ENCODE measurements at places on chromosomes 1 and 21.

DNA sequence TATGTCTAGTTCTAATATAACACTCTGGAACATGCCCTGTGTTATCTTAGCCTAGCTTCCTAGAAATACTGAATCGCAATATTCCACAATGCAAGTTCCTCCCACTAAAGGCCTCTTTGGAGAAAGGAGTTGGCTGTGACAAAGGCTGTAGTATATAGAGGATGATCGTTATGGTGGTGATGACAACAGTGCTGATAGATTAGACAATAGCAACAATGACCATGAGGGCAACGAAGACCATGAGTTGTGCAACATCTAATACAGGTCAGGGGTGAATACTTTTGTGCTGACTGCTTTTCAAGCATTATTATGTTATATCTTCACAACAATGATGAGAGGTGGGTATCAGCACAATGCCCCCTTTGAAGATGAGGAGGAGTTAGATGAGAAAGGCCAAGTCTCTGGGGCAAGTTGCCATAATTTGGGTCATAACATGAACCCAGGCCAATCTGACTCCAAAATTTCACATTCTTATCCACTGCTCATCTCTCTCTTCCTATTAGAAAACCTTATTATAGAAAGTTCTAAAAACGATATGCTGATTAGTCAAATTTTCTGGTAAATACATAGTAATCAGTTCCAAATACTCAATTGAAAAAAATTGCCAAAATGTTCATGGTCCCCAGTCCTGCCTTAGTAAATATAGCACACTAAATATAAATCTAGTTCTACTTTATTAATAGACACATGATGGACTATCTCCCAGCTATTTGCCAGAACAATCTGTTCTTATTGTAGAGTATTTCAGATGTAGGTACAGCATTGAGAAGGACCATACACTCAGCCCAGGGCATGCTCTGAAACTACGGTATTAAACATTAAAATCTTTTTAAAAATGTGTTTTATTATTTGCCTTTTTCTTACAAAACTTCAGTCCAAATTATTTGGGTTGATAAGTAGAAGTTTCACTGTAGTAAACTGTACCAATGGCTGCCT is 37.5 kb downstream of the HIVEP3 start:
- DNase-seq = no peak

DNA sequence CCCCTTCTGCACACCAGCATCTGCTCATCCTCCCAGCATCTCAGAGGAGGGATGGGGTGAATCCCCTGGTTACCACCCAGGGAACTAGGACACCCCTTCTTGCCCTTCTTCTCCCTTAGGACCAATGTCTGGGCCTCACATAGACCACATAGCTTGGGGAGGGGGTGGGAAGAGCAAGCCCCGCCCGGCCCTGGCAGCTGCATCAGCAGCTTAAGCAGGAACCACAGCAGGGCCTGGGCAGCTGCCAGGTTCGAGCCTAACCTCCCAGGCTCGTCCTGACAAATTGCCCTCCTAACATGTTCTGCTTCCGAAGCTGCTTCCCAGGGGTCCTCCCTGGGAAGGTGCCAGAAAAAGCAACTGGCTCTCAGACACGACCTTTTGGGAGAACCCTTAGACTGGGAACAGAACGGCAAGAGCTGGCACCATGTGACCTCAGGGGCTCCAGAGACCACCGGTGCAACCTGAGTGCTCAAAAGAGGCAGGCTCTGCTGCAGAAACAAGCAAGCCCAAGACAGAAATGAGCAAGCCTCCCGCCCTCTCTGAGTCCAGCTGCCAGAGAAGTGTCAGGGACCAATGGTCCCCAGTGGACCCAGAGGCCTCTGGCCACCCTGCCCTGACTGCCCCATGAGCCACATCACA is 18.4 kb upstream of the CLSTN1 start:
- DNase-seq = no peak

- no peak for DNase-seq
Measured at GRCh38 chr1:205939690-205940330, 3.4 kb downstream of the SLC26A9 start.

GRCh38 chr1:119345398-119345797 is 23.2 kb upstream of the HAO2 start:
- DNase-seq = no peak

- no peak for DNase-seq
Measured at GRCh38 chr1:65259816-65260215, 49.5 kb upstream of the DNAJC6 start.

DNA sequence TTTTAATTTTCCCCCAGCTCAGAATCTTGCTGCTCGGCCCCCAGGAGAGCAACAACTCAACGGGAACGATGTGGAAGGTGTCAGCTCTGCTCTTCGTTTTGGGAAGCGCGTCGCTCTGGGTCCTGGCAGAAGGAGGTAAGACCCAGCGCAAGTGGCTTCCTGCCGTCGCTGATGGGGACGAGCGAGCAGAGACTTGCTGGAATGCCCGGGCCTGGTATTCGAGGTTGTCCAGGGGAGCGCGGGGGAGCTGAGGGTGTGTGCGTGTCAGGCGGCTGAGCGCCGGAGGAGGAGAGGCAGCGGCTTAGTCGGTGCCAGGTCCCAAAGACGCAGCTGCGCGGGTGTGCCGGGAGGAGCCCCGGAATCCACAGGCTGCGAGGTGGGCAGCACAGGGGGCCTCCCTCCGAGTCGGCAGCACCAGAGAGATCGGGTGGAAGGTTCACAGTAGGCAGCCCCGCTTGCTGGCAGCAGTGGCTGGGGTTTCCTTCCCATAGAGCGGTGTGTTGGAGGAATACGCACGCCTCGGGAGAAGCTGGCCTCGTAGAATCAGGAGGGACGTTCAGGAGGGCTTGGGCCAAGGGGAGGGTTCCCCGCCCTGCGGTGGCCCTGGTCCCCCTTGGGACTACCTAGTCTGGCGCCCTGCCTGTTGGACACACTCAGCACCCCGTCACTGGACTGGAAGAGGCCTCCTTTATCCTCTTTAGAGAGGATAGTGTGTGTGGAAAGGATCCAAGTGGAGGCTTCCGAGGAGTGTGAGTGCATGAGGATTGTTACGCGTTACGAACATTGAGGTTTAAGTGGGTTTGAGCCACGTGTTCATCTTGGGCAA is 547 bp downstream of the PDPN start:
- DNase-seq = no peak

GRCh38 chr1:87246436-87246835 is 82.2 kb upstream of the LMO4 start:
- no peak for DNase-seq

GRCh38 chr1:25484096-25484495 is 53.4 kb downstream of the MACO1 start:
- DNase-seq = no peak

GRCh38 chr21:36247316-36248010 is 72.5 kb upstream of the MORC3 start:
- no peak for DNase-seq

DNA sequence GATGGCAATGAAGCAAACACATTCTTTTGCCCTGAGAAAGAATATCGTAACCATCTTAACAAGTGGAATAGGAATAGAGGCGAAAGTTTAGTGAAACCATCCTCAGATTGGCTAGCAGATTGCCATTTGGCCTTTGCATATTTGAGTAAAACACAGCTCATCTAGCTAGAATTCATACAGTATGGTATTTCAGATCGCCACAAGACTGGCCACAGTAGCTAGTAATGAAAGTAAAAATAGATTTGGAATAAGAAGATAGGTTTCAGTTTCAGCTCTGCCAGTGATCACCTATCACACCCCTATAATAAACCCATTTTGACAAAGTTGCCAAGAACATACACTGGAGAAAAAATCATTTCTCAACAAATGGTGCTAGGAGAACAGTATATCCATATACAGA is 294.9 kb downstream of the LRRIQ3 start:
- DNase-seq = no peak

DNA sequence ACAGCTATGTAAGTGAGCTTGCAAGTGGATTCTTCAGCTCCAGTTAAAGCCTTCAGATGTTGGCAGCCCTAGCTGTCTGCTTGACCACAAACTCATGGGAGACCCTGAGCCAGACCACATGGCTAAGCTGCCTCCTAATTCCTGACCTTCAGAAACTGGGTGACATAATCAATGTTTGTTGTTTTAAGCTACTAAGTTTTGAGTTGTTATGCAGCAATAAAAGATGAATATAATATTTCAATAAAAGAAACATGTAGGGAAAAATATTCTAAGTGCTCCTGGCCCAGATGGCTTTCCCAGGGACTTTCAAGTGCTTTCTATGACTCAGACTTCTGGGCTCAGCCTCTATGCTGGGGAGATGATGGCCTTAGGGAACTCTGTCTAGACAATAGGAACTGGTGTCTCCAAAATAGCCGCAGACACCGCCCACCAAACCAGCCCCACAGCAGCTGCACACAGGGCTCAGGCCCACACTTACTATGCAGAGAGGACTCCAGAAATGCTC is 20.3 kb upstream of the AZIN2 start:
- DNase-seq = no peak

DNA sequence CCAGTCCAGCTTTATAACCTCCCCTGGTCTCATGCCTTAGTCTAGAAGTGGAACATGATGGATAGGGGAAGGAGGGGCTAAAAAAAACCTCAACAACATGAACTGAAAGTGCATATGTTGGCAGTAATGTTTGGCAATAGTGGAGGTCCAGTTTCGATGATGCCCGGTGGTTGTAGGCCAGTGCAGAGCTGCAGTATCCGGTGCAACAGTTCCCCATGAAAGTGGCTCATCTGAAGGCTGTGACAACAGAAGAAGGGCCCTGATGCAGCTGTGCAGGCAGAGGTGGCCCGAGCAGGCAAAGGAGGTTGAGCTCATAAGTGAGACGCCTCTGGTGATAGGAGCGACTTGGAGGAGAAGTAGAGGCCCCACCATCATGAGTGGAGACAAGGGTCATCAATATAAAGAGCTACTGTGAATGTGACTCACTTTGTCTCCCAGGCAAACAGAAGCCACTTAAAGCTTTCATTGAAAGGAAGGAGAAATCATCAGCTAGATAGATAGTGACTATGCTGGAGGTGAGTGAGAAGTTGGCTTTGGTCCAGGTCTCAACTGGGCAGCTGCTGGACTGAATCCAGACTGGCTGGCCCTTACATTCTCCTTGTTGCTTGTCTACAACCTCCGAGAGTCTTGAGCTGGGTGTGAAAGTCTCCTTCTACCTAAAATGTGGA is 10.2 kb upstream of the CREG1 start:
- no peak for DNase-seq

DNA sequence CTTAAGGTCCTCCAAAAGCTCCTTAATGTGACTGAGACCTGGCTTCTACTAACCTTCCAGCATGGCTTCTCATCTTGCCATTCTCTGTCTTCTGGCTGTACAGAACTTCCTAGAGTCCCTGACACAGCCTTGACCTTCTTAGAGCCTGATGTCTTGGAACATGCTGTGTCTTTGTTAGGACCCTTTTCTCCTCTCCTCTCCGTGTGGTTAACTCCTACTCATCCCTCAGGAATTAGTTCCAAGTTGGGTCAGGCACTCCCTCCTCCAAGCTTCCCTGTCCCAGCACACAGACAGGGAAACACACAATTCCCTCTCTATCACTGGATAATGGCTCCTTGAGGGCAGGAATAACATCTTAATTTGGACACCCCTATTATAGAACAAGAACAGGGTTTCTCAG is 275.4 kb upstream of the USP24 start:
- DNase-seq = no peak

DNA sequence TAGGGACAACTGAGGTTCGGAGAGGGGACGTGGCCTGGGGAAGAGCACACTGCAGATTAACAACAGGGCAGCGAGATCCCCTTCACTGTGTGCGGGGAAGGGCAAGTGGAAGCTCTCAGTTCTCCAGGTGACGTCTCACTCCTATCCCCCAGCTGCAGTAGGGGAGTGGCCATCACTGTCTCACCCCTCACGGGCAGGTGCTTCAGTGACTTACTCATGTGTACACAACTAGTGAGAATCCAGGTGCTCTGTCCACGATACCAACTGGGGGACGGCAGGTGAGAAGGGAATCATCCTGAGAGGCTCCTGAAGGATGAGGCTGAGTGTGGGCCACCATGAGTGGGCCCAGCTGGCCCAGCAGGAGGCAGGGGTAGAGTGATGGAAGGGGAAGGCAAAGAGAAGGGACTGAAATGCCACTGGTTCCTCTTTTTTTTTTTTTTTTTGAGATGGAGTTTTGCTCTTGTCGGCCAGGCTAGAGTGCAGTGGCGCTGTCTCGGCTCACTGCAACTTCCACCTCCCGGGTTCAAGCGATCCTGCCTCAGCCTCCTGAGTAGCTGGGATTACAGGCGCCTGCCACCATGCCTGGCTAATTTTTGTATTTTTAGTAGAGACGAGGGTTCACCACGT is 25.9 kb downstream of the RHBG start:
- no peak for DNase-seq

DNA sequence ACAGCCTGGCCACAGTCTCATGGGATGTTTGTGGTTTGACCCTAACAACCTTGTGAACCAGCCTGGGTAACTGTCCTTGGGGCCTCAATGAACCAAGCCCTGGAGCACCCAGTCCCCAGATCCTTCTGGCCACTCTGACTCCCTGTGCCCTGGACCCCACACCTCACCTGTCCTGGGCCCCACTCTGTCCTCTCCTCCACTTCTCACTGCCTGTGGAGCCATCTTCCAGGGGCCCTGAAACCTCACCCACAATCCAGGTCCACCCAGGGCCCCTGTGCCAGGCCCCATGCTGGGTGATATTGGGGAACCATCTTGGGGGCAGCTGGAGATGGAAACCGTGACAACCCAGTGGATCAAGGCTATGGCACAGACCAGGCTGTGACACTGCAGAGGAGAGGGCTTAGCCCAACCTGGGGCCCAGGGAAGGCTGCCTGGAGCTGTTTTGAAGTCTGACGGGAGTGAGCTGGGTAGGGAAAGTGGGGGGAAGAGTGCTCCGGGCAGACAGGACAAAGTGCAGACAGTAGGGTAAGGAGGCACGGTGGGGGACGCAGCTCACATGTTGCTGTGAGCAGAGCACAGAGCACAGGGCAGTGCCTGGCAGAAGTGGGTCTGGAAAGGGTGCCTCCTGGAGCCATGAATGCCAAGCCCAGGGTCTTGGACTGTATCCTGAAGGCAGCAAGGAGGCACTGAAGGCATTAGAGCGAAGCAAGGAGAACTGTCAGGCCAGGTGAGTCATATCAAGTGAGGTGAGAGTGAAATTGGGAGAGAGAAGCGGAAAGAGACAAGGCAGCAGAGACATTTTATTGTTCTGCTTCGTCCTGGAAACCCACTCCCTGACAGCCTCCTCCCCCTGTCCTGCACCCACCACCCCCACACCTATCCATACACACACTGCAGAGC is 12.1 kb upstream of the LRP8 start:
- no peak for DNase-seq

DNA sequence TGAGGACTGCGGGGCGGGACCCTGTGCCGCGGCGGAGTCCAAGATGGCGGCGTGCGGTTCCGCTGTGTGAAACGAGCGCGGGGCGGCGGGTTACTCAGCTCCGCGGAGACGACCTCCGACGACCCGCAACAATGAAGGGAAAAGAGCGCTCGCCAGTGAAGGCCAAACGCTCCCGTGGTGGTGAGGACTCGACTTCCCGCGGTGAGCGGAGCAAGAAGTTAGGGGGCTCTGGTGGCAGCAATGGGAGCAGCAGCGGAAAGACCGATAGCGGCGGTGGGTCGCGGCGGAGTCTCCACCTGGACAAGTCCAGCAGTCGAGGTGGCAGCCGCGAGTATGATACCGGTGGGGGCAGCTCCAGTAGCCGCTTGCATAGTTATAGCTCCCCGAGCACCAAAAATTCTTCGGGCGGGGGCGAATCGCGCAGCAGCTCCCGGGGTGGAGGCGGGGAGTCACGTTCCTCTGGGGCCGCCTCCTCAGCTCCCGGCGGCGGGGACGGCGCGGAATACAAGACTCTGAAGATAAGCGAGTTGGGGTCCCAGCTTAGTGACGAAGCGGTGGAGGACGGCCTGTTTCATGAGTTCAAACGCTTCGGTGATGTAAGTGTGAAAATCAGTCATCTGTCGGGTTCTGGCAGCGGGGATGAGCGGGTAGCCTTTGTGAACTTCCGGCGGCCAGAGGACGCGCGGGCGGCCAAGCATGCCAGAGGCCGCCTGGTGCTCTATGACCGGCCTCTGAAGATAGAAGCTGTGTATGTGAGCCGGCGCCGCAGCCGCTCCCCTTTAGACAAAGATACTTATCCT is 430 bp downstream of the RBM15 start:
- peak; percentile 15 for DNase-seq

Data from activated T-helper 1 cell treated with anti-CD3 and anti-CD28 coated beads, Interleukin-2, amount 50 U/mL, for 16 hours (primary cell).